ENCODE measurements at places on chromosomes 11 and 22. TPM values are rescaled to one million over a fixed set of nuclear protein-coding genes. Genes with fewer than 3 reads are reported as not detected.

- peaks cover 2% of the 10 kb centered on the region for H3K27me3 ChIP-seq
- H3K4me3 ChIP-seq, result no peak overlapping the region
- no peaks in the 10 kb centered on the region for H3K4me1 ChIP-seq
- H3K36me3 ChIP-seq, result no peaks in the 10 kb centered on the region
Measured at GRCh38 chr22:43743131-43743530, 69.0 kb downstream of the EFCAB6 start.

GRCh38 chr11:27028561-27028965 lies 12.1 kb upstream of the BBOX1 start:
- no peaks in the 10 kb centered on the region for H3K4me1 ChIP-seq
- H3K36me3 ChIP-seq, result no peaks in the 10 kb centered on the region
- no peaks in the 10 kb centered on the region for H3K27me3 ChIP-seq
- no peak overlapping the region for H3K27ac ChIP-seq
- DNase-seq, result no peak

DNA sequence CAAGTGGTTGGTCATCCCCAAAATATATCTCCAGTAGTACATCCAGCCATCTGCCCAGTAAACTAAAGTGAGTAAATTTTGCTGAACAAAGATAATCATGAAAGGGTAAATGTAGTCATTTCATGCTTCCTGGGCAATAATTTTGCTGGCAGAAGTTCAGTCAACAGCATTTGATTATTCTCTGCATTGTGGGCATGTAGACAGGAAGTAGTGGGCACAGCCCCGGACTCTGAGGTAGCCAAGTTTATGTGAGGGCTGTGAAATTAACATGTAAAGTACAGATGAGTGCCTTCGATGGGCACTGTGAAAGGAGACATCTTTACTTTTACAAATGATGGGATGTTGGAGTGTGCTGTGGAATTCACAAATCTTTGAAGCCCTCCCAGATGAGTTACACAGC lies 312.2 kb upstream of the MTNR1B start:
- no peaks in the 10 kb centered on the region for H3K27me3 ChIP-seq
- DNase-seq, result no peak
- H3K4me3 ChIP-seq, result no peak overlapping the region
- no peak overlapping the region for H3K27ac ChIP-seq
- no peaks in the 10 kb centered on the region for H3K36me3 ChIP-seq

DNA sequence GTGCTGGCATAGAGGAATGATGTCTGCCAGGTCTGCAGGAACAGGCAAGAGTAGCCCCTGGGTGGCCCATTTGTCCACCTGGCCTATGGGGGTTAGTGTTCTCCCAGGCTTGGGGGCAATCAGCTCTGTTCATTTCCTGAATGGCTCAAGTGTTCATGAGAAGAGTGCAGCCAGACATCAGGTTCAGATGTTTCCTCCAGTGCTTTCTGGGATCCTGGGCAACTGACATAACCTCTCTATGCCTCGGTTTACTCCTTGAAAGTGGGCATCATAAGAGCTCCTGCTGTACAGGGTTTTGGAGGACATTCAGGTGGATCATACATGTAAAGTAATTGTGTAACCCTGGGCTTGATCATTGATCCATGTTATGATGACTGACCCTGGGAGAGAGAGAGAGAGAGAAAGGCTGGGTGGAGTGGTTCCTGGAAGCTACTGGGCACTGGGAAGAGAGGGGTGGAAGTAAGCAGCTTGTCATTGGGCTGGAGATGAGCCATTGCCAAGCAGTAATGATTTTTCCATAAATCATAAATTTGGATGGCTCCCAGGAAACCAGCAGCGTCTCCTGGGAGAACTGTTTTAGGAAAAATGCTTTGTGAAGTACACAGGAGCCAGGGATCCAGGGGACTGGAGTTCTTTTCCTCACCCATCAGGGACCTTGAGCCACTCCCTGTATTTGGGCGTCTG lies 30.2 kb upstream of the ACCSL start:
- no peaks in the 10 kb centered on the region for H3K27me3 ChIP-seq
- no peaks in the 10 kb centered on the region for H3K4me1 ChIP-seq
- H3K4me3 ChIP-seq, result no peak overlapping the region
- no peaks in the 10 kb centered on the region for H3K36me3 ChIP-seq
- no peak overlapping the region for H3K27ac ChIP-seq

DNA sequence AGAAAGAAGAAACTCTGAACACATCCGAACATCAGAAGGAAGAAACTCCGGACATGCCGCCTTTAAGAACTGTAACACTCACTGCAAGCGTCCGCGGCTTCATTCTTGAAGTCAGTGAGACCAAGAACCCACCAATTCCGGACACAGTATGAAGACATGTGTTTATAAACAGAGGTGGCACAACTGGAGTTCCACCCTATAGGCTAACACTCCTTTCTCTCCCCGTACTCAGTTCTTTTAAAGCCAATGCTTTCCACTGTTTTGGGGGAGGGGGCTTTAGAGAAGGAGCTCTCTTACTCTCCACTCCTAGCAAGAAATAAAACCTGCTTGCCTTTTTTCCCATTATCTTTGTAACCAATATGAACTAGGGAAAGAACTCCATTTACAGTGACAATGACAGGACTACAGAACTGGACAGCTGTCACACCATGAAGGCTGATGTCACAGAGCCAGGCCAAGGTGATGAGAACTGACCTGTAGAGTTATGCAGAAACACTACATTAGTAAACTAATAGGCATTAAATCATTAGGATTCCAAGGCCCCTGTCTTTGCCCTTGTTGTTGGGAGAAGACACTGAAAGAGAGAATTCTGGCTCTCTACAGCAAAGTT lies 733 bp downstream of the TRIM5 start:
- H3K36me3 ChIP-seq, result no peaks in the 10 kb centered on the region
- DNase-seq, result no peak
- H3K4me1 ChIP-seq, result no peaks in the 10 kb centered on the region
- H3K4me3 ChIP-seq, result peak overlapping the region; percentile 64
- no peaks in the 10 kb centered on the region for H3K27me3 ChIP-seq

DNA sequence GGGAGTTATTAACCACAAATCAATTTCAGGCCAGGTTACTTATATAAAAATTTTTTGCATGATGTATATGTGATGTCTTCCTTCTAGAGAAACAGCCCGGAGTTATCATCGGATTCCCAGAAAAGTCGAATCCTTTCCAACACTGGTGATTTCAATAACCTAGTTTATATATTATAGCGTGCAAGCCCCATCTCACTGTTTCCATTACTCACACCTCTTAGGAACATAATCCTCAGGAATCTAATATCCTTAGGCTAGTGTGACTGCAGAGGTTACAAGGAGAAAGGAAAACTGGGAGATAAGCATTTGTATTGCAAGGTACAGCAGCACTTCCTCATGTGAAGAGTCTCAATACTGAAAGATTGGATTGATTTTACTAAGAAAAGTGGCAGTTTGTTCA lies 20.3 kb downstream of the ARHGAP20 start:
- no peak for DNase-seq
- H3K4me3 ChIP-seq, result no peak overlapping the region
- H3K27me3 ChIP-seq, result no peaks in the 10 kb centered on the region
- no peak overlapping the region for H3K27ac ChIP-seq
- no peaks in the 10 kb centered on the region for H3K36me3 ChIP-seq

GRCh38 chr11:112156153-112156955 lies 7.5 kb downstream of the IL18 start:
- H3K27ac ChIP-seq, result peak overlapping the region; percentile 73
- no peak overlapping the region for H3K4me3 ChIP-seq
- no peak for DNase-seq
- peaks cover 49% of the 10 kb centered on the region for H3K36me3 ChIP-seq
- H3K27me3 ChIP-seq, result no peaks in the 10 kb centered on the region
- H3K4me1 ChIP-seq, result peaks cover 13% of the 10 kb centered on the region

DNA sequence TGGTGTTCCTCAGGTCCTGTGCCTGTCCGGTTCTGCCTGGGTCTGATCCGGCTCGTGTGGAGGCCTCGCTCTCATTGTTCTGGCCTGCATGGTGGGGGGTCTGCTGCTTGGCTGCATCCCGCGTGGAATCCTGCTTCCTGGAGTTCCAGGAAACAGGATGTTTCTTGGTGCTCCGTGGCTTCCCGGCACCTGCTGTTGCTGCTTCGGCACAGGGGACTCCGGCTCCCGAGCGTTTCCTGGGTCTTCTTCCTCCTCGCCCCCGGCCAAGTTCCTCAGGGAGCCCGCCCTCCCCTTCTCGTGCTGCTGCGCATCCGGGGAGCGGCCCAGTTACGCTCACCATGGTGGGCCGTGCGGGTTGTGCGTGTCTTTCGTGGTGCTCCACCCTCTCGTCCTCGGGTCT lies 29.9 kb downstream of the GLB1L2 start:
- DNase-seq, result peak; percentile 35
- H3K36me3 ChIP-seq, result no peaks in the 10 kb centered on the region
- H3K27ac ChIP-seq, result no peak overlapping the region
- no peaks in the 10 kb centered on the region for H3K4me1 ChIP-seq
- no peak overlapping the region for H3K4me3 ChIP-seq

GRCh38 chr11:62726156-62726914 lies 922 bp downstream of the HNRNPUL2 start:
- peaks cover 7% of the 10 kb centered on the region for H3K36me3 ChIP-seq
- no peak for DNase-seq
- no peaks in the 10 kb centered on the region for H3K27me3 ChIP-seq
- H3K27ac ChIP-seq, result peak overlapping the region; percentile 98
- H3K4me3 ChIP-seq, result peak overlapping the region; percentile 76

DNA sequence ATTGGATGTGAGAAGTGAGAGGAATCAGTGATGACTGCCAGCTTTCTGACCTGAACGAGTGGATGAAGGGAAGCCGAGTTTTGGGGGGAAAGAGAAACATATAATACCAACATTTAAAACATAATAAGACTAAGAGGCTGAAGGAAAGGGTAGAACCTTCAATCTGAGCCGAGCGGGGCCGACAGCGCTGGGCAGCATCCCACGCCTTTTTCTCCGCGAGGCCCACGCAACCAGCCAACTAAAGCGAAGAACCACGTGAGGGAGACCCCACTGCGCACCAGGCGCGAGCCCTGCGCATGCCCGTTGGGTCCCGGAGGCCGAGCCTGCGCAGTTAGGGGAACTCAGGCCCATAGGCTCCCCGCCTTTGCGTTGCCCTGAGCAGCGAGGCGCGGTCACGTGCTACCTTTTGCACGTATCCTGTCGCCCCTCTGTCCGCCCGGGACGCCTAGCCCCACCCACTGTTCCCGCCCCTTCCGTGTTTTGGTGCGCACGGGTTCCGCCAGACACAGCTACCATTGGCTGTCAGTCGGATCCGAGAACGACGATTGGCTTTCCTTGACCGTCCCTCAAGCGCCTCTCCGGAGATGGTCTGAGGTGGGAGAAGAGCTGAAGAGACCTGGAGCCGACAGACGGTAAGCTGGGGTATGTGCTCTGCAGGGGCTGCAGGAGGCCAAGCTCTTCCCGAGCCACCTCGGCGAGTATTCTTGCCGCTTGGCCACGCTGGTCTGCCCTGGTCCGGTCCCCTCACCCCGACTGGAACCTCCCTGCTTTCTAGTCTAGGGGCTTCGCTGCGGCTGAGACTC lies at the start of gene HINFP:
Gene HINFP, plus strand, starts transcription at position 573 of the 803 bp plus-strand sequence. CDS start 5,365 bp downstream, outside the sequence.
- H3K4me1 ChIP-seq, result peaks cover 10% of the 10 kb centered on the region
- H3K36me3 ChIP-seq, result peaks cover 42% of the 10 kb centered on the region
- peak within 1 kb of the TSS; percentile 78 for H3K27ac ChIP-seq
- peak; percentile 100 for DNase-seq
- no peaks in the 10 kb centered on the region for H3K27me3 ChIP-seq

GRCh38 chr22:44618400-44618799 lies 83.6 kb upstream of the PRR5 start:
- H3K4me3 ChIP-seq, result no peak overlapping the region
- peak; percentile 30 for DNase-seq
- no peak overlapping the region for H3K27ac ChIP-seq
- no peaks in the 10 kb centered on the region for H3K36me3 ChIP-seq

DNA sequence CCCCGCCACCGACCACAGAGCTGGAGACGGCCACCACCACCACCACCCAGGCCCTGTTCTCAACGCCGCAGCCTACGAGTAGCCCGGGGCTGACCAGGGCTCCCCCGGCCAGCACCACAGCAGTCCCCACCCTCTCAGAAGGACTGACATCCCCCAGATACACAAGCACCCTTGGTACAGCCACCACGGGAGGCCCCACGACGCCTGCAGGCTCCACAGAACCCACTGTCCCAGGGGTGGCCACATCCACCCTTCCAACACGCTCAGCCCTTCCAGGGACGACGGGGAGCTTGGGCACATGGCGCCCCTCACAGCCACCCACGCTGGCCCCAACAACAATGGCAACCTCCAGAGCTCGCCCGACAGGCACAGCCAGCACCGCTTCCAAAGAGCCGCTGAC lies 18.8 kb downstream of the MUC5B start:
- no peaks in the 10 kb centered on the region for H3K36me3 ChIP-seq
- H3K4me3 ChIP-seq, result no peak overlapping the region

GRCh38 chr11:104727095-104727494 lies 171.2 kb downstream of the CASP12 start:
- no peak overlapping the region for H3K27ac ChIP-seq
- no peaks in the 10 kb centered on the region for H3K4me1 ChIP-seq
- no peak overlapping the region for H3K4me3 ChIP-seq
- DNase-seq, result no peak

GRCh38 chr11:103530257-103530656 lies 421.0 kb downstream of the DYNC2H1 start:
- no peak overlapping the region for H3K27ac ChIP-seq
- H3K27me3 ChIP-seq, result no peaks in the 10 kb centered on the region
- H3K36me3 ChIP-seq, result no peaks in the 10 kb centered on the region
- no peak for DNase-seq
- no peaks in the 10 kb centered on the region for H3K4me1 ChIP-seq

- H3K4me1 ChIP-seq, result peaks cover 21% of the 10 kb centered on the region
- no peak for DNase-seq
- H3K36me3 ChIP-seq, result no peaks in the 10 kb centered on the region
- no peak overlapping the region for H3K4me3 ChIP-seq
Measured at GRCh38 chr11:60910281-60910687, 3.7 kb upstream of the TMEM109 start.

- no peak for DNase-seq
- H3K4me1 ChIP-seq, result no peaks in the 10 kb centered on the region
- no peaks in the 10 kb centered on the region for H3K27me3 ChIP-seq
- H3K27ac ChIP-seq, result no peak overlapping the region
- H3K4me3 ChIP-seq, result no peak overlapping the region
Measured at GRCh38 chr11:74533421-74533820, 39.9 kb upstream of the LIPT2 start.

- H3K27ac ChIP-seq, result no peak overlapping the region
- H3K36me3 ChIP-seq, result no peaks in the 10 kb centered on the region
- no peaks in the 10 kb centered on the region for H3K4me1 ChIP-seq
- no peak overlapping the region for H3K4me3 ChIP-seq
- no peak for DNase-seq
- no peaks in the 10 kb centered on the region for H3K27me3 ChIP-seq
Measured at GRCh38 chr11:115716601-115717529, 212.7 kb upstream of the CADM1 start.

GRCh38 chr22:46115755-46116490 lies 34.4 kb upstream of the PPARA start:
- no peaks in the 10 kb centered on the region for H3K27me3 ChIP-seq
- no peaks in the 10 kb centered on the region for H3K36me3 ChIP-seq
- no peak for DNase-seq
- H3K4me3 ChIP-seq, result no peak overlapping the region
- peaks cover 40% of the 10 kb centered on the region for H3K4me1 ChIP-seq
- peak overlapping the region; percentile 76 for H3K27ac ChIP-seq

GRCh38 chr11:44979543-44980399 lies 29.1 kb upstream of the TP53I11 start:
- no peak for DNase-seq
- no peak overlapping the region for H3K27ac ChIP-seq
- no peaks in the 10 kb centered on the region for H3K36me3 ChIP-seq
- no peaks in the 10 kb centered on the region for H3K27me3 ChIP-seq
- no peak overlapping the region for H3K4me3 ChIP-seq
- H3K4me1 ChIP-seq, result no peaks in the 10 kb centered on the region

The SPTBN2 gene
- not detected for polyA plus RNA-seq

The PTPRJ gene
- 4.4 TPM for polyA plus RNA-seq

The GPR83 gene
- 0.25 TPM for polyA plus RNA-seq

The H19 gene
- 5,104 TPM for polyA plus RNA-seq

The KRTAP5-10 gene
- polyA plus RNA-seq, result not detected

The KCNJ5 gene
- 0.01 TPM for polyA plus RNA-seq

The TYMP gene
- polyA plus RNA-seq, result 7.0 TPM

The TMEM135 gene
- 4.1 TPM for polyA plus RNA-seq
